ENCODE measurements at places on chromosomes 1 and 21. TPM values are rescaled to one million over a fixed set of nuclear protein-coding genes. Genes with fewer than 3 reads are reported as not detected.
A peak's percentile ranks its signal among the peaks of the same experiment; 100 is the strongest.

CD52 gene
- total RNA-seq, result not detected

HSD3B2 gene
- total RNA-seq, result not detected

GPR157 gene
- 1.7 TPM for total RNA-seq

TIAM1 gene
- 7.6 TPM for total RNA-seq

DPT gene
- total RNA-seq, result 11.8 TPM

NR0B2 gene
- total RNA-seq, result not detected

RBP7 gene
- total RNA-seq, result not detected

GRCh38 chr1:95534985-95535384 lies 301.0 kb downstream of the RWDD3 start:
- DNase-seq, result no peak

DNA sequence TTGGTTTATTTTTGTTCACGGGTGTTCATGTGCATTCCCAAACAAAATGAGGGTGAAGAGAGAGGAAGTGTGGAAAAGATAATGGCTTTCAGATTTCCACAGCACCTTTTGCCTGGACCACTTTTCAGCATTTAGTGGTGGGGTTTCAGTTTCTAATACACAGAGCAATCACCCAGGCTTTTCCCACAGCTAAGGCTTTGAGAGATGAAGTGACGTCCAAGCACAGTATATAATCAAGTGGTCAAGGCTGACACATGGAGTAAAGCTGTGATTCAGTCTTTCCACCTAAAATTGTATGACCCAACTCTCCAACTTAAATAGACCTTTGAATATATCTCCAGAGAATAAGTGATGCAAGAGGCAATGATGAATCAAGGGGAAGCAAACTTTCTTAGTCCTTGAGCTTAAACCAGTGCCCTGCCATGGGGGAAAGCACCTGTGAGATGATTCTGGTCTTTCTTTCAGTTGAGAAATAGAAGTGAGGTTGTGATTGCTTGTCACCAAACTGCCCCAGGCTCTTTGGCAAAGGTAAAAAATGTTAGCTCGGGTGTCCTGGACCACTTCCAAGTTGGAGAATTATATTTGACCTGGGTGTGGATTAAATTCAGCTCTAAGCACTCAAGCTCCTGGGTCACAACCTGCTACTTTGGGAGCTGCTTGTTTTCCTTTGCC lies 2.4 kb upstream of the PIK3R3 start:
- DNase-seq, result peak; percentile 88

DNA sequence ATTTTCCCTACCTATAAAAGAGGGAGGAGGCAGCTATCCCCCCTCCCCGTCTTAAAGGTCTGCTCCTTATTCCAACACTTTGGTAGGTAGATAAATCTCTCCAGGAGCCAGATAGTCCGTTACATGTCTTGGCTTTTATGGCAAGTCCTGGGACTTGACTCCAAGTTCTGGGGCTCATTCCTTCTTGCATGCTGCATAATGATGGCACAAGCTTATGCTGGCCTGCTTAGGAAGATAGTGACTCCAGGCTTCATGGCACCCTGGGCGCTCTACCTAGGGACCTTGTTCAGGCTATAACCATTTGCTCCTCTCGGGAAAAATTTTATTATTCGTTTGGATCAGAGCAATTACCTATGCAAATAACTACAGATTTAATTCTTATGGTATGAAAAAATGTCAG lies 3.7 kb downstream of the SLAMF1 start:
- no peak for DNase-seq

- no peak for DNase-seq
Measured at GRCh38 chr1:219812086-219812485, 116.3 kb downstream of the SLC30A10 start.

GRCh38 chr1:33886496-33886895 lies 22.6 kb downstream of the HMGB4 start:
- no peak for DNase-seq

GRCh38 chr1:165542647-165543046 lies 1.2 kb upstream of the LRRC52 start:
- no peak for DNase-seq

DNA sequence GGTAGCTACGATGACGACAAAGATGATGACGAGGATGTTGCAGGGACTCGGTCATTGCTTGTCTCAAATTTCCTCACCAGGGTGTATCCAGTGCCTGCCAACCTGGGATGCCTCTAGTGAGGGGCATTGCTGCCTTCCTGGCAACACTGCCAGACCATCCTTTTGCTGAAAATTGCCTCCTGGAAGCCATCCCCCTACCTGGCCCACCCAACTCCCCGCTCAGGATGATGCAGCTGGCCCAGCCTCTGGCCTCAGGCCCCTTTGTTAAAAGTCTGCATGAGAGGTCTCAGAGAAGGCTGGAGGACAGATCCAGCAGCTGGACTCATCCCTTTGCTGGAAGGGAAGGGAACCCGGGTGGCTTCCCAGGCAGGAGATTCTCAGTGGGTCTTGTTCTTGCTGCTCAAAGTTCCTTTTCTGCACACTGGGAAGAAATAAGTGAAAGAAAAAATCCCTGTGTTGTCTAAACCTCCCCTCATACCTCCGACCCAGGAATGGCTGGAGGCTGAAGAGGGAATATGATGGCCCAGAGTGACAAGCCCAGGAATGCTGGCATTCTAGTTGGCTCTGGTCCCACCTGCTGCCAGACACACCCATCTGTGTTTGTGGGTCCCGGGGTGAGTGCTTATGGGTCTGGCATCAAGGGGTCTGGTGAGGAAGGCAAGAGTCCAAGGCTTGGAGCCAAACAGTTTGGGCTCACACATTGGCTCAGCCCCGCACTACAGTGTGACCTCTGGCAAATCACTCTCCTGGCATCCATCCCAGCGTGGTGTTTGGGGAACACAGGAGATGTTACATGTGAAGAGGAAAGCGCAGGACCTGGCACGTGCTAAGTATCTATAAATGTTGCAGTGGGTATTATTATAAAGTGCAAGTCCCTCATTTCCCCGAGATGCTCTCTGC lies 6.7 kb upstream of the FNDC5 start:
- no peak for DNase-seq

- no peak for DNase-seq
Measured at GRCh38 chr21:18030248-18030647, 211.1 kb upstream of the C21orf91 start.

GRCh38 chr1:52597912-52598311 lies 4.3 kb upstream of the GPX7 start:
- no peak for DNase-seq

All from GM23248 (cell line).